ENCODE measurements at places on chromosomes 5 and 9. TPM values are rescaled to one million over a fixed set of nuclear protein-coding genes. Genes with fewer than 3 reads are reported as not detected.

The ZNF484 gene
- total RNA-seq, result 8.1 TPM

The TLX3 gene
- not detected for total RNA-seq

The IL13 gene
- total RNA-seq, result 308 TPM

- peaks cover 10% of the 10 kb centered on the region for H3K27me3 ChIP-seq
- H3K4me3 ChIP-seq, result no peak overlapping the region
- no peak for DNase-seq
- H3K27ac ChIP-seq, result no peak overlapping the region
- H3K36me3 ChIP-seq, result no peaks in the 10 kb centered on the region
These were observed 14.4 kb downstream of the SH3PXD2B start for GRCh38 chr5:172439785-172440477.

DNA sequence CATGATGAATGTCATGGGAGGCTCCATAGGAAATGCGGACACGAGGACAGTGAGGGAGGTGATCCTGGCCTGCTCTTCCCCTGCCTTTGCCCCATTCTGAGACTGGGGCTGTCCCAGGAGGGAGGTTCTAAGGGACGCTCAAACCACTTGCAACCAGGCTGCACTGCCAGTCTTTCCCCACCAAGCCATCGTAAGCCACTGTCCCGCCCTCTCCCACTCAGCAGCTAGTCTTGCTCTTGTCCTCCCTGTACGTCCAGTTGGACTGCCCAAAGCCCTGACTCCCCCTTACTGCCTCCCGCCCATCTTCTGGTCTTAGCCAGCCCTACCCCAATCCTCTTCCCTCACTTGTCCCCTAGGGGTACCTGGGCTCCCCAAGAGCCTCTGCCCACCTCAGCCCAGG is 115.7 kb downstream of the FSTL4 start:
- H3K36me3 ChIP-seq, result no peaks in the 10 kb centered on the region
- no peak overlapping the region for H3K27ac ChIP-seq
- no peak for DNase-seq
- peaks cover 6% of the 10 kb centered on the region for H3K27me3 ChIP-seq
- no peak overlapping the region for H3K4me3 ChIP-seq

DNA sequence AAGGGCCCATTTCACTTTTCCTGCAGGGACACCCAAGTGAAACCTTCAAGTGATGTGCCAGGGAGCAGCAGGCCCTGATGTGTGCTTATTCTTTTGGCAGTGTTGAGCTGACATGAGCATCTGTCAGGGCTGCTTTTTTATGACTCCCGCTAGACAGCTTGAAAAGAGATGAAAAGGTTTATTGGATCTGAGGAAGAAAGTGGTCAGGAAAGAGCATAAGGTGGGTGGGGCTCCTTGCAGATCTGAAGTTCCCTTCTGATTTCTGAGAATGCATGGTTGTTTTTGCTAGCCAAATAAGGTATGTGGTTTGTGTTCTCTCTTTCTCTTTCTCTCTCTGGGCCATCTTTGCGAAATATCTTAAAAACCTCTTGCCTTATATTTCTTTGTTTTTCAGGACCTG is 316.1 kb downstream of the DMRT2 start:
- H3K27me3 ChIP-seq, result peaks cover 5% of the 10 kb centered on the region
- no peaks in the 10 kb centered on the region for H3K36me3 ChIP-seq
- peak; percentile 37 for DNase-seq
- peak overlapping the region; percentile 25 for H3K4me3 ChIP-seq
- peak overlapping the region; percentile 68 for H3K27ac ChIP-seq

DNA sequence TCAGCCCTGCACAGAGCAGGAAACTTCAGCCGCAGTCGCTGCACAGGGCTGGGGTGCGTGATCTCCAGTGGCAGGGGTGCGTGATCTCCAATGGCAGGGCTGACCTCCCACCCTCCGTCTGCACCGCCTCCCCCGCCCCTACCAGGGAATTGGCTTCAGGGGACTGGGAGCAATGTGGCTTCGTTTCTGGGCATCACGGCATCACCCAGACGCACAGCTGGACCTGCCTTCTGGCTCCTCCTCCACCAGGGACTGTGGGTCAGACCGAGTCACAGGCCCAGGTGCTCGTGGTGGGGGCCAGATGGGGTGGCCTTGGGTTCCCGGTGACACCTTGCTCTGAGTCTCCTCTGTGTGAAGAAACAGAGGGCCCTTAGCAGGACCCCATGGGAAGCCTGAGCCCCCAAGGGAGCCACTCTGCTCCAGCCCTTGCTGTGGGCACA is 51.1 kb downstream of the AHRR start:
- peak overlapping the region; percentile 78 for H3K27ac ChIP-seq
- H3K27me3 ChIP-seq, result no peaks in the 10 kb centered on the region
- no peak for DNase-seq
- peaks cover 7% of the 10 kb centered on the region for H3K36me3 ChIP-seq
- peaks cover 59% of the 10 kb centered on the region for H3K4me1 ChIP-seq

- no peak for DNase-seq
- H3K27ac ChIP-seq, result no peak overlapping the region
- no peaks in the 10 kb centered on the region for H3K27me3 ChIP-seq
- H3K4me1 ChIP-seq, result peaks cover 14% of the 10 kb centered on the region
These were observed 38.6 kb downstream of the GRAMD2B start for GRCh38 chr5:126461838-126462237.

- H3K27ac ChIP-seq, result no peak overlapping the region
- H3K4me3 ChIP-seq, result no peak overlapping the region
- H3K4me1 ChIP-seq, result no peaks in the 10 kb centered on the region
- H3K36me3 ChIP-seq, result no peaks in the 10 kb centered on the region
These were observed 72.2 kb downstream of the PRDM9 start for GRCh38 chr5:23579566-23579965.

DNA sequence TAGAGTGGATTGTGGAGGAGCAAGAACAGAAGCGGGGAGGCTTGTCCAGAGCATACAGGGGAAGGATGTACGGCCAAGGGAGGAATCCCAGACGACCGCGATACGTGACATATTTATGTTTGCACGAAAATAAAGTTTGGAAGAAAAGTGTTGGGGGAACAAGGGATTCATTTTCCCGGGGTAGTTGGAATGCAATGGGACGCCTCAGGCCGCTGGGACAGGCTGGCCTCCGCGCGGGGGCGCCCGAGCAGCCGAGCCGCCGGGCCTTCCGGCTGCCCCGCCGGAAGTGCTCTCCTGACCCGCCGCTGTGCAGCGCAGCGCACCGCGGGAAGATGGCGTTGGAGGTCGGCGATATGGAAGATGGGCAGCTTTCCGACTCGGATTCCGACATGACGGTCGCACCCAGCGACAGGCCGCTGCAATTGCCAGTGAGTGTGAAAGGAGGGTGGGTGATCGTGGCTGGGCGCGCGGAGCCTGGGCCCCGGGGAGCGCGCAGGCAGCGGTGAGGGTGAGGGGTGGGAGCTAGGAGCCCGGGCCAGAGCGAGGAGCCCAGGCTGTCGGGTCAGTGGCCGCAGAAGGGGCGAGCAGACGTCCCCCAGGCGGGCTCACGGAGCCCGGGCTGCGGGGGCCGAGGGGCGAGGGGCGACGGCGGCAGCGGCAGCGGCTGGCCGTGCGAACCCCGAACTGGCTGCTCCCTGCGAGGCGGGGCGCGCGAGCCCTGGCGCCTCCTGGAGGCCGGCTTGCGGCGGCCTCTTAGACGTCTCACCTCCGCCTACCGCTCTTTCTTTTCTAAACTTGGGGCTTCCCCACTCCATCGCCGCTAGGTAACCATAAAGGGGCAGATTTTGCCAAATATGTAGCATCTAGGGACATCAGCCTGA is at the start of gene PHAX:
Gene PHAX (plus strand): TSS at position 317 of the 881 bp plus-strand sequence. CDS start 16 bp downstream, at position 333.
- H3K27me3 ChIP-seq, result peaks cover 10% of the 10 kb centered on the region
- peak; percentile 72 for DNase-seq
- peak within 1 kb of the TSS; percentile 97 for H3K27ac ChIP-seq
- peak within 1 kb of the TSS; percentile 95 for H3K4me3 ChIP-seq
- peaks cover 14% of the 10 kb centered on the region for H3K36me3 ChIP-seq

- no peak for DNase-seq
- H3K27me3 ChIP-seq, result peaks cover 3% of the 10 kb centered on the region
- H3K27ac ChIP-seq, result no peak overlapping the region
- no peaks in the 10 kb centered on the region for H3K36me3 ChIP-seq
- H3K4me1 ChIP-seq, result no peaks in the 10 kb centered on the region
- no peak overlapping the region for H3K4me3 ChIP-seq
These were observed 78.1 kb downstream of the VCAN start for GRCh38 chr5:83549674-83550073.

GRCh38 chr9:93587651-93588347 is 11.4 kb downstream of the PHF2 start:
- no peak overlapping the region for H3K27ac ChIP-seq
- H3K4me3 ChIP-seq, result no peak overlapping the region
- H3K4me1 ChIP-seq, result peaks cover 19% of the 10 kb centered on the region
- no peaks in the 10 kb centered on the region for H3K27me3 ChIP-seq
- DNase-seq, result no peak

DNA sequence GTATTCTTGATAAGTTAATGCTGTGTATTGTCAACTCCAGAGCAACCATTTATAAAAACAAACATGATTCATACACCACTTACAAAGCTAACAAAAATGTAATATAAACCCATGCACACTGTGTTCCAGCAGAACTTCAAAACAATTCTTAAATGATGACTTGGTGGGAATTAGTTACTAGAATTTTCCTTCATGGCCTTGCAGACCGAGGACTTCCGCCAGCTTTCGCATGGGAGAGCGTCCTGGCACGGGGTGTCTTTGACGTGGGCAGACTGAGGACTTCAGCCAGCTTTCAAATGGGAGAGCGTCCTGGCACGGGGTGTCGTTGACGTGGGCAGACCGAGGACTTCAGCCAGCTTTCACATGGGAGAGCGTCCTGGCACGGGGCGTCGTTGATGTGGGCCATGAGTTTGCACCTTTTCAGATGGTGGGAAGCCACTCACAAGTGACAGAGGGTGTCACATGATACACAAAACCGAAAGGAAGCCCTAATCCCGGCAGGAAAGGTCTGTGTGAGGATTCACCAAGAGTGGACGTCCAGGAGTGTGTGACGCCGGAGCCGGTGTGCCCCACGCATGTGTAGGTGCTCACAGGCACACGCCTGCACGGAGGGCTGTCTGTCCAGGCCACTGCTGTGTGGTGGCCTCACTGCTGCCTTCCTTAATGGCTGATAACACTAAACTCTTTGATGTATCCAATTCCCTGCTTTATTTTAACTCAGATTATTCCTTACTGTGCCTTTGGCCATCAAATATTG is 211.3 kb upstream of the IRX4 start:
- no peak overlapping the region for H3K4me3 ChIP-seq
- DNase-seq, result no peak
- no peaks in the 10 kb centered on the region for H3K4me1 ChIP-seq
- H3K27ac ChIP-seq, result no peak overlapping the region

DNA sequence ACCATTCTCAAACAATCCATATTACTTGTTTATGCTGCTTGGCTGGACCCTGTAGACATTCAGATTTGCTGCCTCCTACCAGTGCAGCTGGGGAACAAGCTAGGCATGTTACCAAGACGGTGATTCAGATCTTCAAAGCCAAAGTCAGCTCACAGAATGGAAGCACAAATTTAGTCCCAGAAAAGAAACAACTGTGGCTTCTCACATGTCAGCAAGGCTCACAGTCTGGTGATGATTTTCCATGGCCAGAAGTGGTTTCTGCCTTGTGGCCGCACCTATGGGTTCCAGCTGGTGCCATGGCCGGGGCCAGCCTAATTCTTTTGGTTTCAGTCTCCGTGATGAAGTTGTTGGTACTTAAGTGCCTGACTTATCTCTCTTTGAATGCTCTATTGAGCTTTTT is 182.2 kb downstream of the TMC1 start:
- no peak overlapping the region for H3K27ac ChIP-seq
- no peaks in the 10 kb centered on the region for H3K4me1 ChIP-seq
- H3K36me3 ChIP-seq, result no peaks in the 10 kb centered on the region
- no peak for DNase-seq

- no peaks in the 10 kb centered on the region for H3K4me1 ChIP-seq
- DNase-seq, result no peak
- no peak overlapping the region for H3K4me3 ChIP-seq
- H3K27me3 ChIP-seq, result no peaks in the 10 kb centered on the region
- no peak overlapping the region for H3K27ac ChIP-seq
These were observed 31.6 kb downstream of the CDH6 start for GRCh38 chr5:31225118-31225517.

DNA sequence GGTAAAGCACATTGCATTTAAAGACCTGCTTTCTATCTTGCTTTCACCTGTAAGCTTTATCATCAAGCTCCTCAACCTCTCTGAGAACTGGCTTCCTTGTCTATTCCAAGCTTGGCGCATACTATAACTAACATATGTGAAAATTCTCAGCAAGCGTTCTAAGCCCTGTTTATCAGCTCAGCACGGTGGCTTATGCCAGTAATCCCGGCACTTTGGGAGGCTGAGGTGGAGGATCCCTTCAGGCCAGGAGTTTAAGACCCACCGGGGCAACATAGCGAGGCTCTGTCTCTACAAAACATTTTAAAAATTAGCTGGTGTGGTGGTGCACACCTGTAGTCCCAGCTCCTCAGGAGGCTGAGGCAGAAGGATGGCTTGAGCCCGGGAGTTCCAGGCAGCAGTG is 1.6 kb upstream of the ATP6V0E1 start:
- H3K36me3 ChIP-seq, result peaks cover 14% of the 10 kb centered on the region
- no peak for DNase-seq
- H3K27ac ChIP-seq, result no peak overlapping the region
- no peak overlapping the region for H3K4me3 ChIP-seq
- H3K4me1 ChIP-seq, result peaks cover 16% of the 10 kb centered on the region
- no peaks in the 10 kb centered on the region for H3K27me3 ChIP-seq

All from activated T-helper 1 cell treated with anti-CD3 and anti-CD28 coated beads, Interleukin-12 subunit alpha, Interleukin-12 subunit beta, Interleukin-2, Interleukin-4 antibody, amounts not matched to agents 30 ng/mL and 10 ng/mL and 1 ng/mL, durations not matched to agents 14 hours and 24 hours and 36 hours (primary cell).